ENCODE measurements at places on chromosomes 7 and 10.

- peaks cover 18% of the 10 kb centered on the region for H3K4me1 ChIP-seq
- H3K36me3 ChIP-seq: no peaks in the 10 kb centered on the region
- no peak overlapping the region for H3K27ac ChIP-seq
Observed at GRCh38 chr7:99768471-99768870, 15.5 kb downstream of the CYP3A4 start.

GRCh38 chr10:3944591-3944990 lies 159.6 kb upstream of the KLF6 start:
- no peak for ATAC-seq
- no peak overlapping the region for H3K4me3 ChIP-seq
- no peaks in the 10 kb centered on the region for H3K27me3 ChIP-seq
- H3K4me1 ChIP-seq: peaks cover 18% of the 10 kb centered on the region
- no peaks in the 10 kb centered on the region for H3K36me3 ChIP-seq

DNA sequence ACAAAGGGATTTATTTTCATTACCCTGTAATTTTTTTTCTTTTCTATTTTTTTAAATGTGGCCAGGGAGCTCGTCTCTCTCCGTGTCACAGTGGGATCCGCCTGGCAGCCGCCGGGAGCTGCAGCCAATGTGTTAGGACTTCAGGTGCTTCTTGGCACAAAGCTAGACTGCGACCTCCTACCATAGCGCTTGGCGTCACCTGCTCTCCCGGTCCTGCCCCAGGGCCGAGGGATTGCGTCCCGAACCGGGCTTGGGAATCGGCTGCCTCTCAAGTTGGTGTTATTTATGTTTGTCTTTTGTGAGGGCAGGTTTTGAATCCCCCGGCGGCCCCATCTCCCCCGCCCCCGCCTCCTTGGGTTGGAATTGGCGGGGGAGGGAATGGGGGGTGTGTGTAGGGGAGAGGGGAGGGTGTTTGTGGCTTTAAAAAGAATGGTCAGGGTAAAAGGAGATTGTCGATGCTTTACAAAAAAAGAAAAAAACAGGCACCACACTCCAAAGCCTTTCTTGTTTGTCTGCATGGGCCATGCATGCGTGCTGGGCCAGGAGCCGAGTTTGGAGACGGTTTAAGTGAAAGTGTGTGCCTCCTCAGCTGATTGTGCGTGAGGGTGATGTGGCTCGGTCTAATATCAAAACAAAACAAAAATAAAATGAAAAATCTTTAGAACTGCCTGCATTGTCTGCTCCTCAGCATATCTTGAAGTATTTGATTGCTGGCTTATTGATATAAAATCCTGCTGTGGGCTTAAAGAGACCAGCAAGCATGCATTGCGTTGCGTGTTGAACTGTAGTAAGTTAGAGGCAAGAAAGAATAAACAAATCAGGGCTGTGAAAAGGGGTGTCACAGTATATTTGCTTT lies 1.2 kb downstream of the PPP1R9A start:
- H3K4me1 ChIP-seq: peaks cover 9% of the 10 kb centered on the region
- H3K27ac ChIP-seq: no peak overlapping the region
- H3K36me3 ChIP-seq: no peaks in the 10 kb centered on the region
- no peak for ATAC-seq

DNA sequence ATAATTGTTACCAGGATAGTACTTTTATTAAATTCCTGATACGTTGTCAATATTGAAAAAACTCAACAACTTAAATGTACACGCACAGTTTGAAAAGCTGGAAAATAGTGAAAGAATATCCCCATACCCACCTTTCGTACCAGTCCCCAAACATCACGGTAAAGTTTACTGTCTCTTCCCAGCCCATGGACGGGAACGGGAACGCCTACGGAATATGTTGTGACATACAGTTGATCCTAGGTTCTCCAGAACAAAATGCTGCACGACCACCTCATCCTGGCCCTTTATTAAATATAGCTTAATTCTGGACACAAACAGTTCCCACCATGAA lies 527 bp upstream of the BCAP29 start:
- peaks cover 24% of the 10 kb centered on the region for H3K4me1 ChIP-seq
- no peak for ATAC-seq
- no peaks in the 10 kb centered on the region for H3K36me3 ChIP-seq
- H3K4me3 ChIP-seq: peak overlapping the region; percentile 88
- H3K27ac ChIP-seq: peak overlapping the region; percentile 89
- no peaks in the 10 kb centered on the region for H3K27me3 ChIP-seq

All from stimulated activated memory B cell treated with anti-CD40 and anti-IgM and Interleukin-4, amounts not matched to agents 10 μg/mL and 1 μg/mL and 100 μg/mL, for 72 hours (primary cell).